ENCODE measurements at places on chromosomes 2 and 18.

- DNase-seq, result no peak
These were observed 414.5 kb downstream of the TNS1 start for GRCh38 chr2:217588266-217588665.

GRCh38 chr2:234626566-234627130 lies 129.8 kb upstream of the ARL4C start:
- DNase-seq, result no peak

- no peak for DNase-seq
These were observed 25.6 kb downstream of the DNPEP start for GRCh38 chr2:219362072-219362471.

DNA sequence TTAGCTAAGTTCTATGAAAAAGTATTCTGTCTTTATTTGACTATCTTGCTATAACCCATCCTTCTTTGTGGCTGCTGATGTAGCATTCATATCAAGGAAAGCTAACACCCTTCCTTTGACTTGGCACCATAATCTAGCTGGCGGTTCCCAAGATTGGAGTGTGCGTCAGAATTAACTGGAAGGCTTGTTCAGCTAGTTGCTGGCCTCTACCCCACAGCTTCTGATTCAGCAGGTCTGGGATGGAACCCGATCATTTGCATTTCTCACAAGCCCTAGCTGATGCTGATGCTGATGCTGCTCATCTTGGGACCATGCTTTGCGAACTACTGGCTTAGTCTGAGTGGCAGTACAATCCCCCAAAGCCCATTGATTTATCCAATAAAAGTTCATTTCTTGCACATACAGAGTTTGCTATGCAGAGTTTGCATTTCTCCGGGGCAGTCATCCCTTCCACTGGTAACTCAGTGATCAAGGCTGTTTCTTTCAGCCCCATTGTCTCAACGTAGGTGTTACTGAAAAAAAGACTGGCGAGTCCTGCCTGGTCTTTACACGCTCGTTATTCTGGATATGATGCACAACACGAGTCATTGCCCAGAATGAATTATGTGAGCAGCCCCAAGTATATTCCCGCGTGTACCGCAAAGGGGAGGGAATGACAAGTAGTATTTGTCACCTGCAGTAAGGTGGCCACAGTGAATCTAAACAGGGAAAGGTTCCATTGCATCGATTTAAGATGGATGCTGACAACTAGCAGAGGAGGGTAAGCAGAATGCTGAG lies 96.5 kb downstream of the ZNF532 start:
- DNase-seq, result no peak

DNA sequence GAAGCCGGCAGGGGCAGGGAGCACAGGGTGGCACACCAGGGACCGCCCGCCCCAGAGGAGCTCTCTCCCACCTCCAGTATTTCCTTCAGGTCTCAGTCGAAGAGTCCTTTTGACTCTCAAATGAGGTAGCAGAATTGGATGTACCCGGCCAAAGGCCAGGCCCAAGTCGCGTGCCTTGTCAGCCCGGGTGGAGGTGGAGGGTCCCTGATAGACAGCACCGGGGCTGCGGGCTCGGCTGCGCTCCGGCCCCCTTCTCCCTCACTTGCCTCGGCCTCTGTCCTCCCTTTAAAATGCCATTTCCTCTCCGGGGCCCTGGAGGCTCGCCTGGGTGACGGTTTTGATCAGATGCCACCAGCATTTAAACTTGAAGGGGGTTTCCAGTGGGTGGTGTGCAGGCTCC lies 198.9 kb upstream of the SOX11 start:
- no peak for DNase-seq

GRCh38 chr2:193584522-193584938 lies 1389.8 kb upstream of the TMEFF2 start:
- DNase-seq, result no peak

DNA sequence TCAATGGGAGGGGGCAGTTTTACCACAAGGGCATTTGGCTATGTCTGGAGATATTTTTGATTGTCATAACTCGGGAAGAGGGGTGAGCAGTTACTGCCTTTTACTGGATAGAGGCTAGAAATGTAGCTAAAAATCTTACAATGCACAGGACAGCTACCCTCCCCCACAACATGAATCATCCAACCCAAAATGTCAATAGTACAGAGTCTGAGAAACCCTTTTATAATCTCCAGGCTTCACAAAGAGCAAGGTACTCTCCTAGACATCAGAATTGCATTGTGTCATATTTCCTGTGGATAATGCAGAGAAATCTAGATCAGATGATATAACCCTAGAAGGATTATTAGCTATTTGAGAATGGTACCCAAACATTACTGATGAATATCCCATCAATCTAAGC lies 277.1 kb upstream of the NRP2 start:
- DNase-seq, result no peak

DNA sequence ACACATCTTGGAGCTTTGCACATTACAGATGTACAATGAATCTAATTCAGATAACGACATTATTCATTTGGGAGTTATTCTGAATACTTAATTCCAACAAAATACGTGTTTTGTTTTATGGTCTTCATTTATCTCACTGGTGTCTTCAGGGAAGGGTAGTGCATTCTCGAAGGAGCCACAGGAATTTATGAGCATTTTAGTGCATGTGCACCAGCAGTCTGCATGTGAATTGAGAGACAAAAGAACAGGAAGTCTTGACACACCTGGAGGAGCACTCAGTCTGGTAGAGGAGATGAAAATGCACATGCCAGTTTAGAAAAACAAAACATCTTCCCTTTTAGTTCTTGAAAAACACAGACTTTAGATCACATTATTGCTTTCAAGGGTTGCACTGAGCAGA lies 228.7 kb downstream of the LRATD1 start:
- no peak for DNase-seq

DNA sequence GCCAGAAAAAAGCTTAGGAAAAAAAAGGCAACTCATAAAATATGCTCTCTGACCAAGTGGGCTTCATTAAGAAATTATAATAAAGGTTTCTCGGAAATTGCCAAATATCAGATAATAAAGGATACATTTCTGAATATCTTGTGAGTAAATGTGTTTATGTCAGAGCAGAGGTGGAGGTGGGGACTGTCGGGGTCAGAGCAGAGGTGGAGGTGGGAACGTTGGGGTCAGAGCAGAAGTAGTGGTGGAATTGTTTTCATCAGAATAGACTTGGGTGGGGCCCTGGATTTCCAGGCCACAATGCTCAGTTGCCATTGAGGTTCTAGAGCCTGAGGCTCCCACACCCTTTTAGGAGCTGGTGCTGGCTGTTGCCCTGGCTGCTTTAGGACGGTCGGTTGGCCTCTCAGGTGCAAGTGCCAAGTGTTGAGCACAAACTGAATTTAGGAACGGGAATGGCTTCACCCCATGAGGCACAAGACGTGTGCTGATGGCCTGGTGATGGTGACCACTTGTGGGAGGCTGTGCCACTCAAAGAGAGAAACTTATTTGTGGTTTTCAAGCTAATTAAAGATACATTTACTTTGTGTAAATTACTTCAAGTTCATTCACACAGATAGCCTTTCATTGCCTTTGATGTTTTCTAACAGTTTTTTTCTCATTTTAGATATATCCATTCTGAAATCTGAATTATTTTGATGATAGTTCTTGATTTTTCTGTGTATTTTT lies 131.5 kb downstream of the ATP9B start:
- peak; percentile 15 for DNase-seq

DNA sequence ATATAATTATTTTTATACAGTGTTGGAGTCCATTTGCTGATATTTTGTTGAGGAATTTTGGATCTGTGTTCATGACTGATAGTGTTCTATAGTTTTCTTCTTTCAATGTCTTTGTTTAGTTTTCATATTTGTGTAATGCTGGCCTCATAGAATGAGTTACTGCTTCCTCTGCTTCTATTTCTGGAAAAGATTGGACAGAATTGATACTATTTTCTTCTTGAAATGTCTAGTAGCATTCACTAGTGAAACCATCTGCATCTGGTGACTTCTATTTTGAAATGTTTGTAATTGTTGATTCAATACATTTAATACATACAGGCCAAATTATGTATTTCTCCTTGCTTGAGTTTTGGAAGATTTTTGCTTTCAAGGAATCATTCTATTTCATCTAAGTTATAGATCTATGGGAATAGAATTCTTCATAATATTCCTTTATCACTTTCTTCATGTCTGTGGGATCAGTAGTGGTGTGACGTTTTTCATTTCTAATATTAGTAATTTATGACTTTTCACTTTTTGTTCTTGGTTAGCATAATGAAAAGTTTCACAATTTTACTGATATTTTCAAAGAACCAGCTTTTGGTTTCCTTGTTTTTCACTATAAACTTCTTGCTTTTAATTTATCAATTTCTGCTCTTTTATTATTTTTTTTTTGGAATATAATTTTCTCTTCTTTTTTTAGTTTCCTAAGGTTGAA lies 509.9 kb upstream of the VRK2 start:
- DNase-seq, result no peak

- no peak for DNase-seq
These were observed 9.2 kb downstream of the ADRA2B start for GRCh38 chr2:96106991-96107707.

DNA sequence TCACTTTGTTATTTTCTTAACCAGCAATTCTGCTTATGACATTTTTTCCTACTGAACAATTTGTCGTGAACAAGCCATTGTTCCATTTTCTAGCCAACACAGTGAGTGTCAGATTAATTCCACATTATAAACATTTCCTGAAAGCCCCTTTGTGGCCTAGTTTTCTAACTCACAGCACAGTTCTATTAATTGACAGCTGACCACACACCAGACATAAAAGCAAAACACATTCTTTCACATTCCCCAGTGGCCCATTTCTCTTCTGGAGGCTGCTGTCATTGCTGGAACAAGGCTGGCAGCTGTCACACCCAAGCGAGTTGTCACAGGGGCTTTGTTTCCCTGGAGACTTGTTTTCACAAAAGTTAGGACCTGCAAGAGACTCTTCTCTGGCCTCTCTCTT lies 50.7 kb downstream of the RNF152 start:
- no peak for DNase-seq

- no peak for DNase-seq
These were observed 35.4 kb upstream of the DNER start for GRCh38 chr2:229749779-229750178.

DNA sequence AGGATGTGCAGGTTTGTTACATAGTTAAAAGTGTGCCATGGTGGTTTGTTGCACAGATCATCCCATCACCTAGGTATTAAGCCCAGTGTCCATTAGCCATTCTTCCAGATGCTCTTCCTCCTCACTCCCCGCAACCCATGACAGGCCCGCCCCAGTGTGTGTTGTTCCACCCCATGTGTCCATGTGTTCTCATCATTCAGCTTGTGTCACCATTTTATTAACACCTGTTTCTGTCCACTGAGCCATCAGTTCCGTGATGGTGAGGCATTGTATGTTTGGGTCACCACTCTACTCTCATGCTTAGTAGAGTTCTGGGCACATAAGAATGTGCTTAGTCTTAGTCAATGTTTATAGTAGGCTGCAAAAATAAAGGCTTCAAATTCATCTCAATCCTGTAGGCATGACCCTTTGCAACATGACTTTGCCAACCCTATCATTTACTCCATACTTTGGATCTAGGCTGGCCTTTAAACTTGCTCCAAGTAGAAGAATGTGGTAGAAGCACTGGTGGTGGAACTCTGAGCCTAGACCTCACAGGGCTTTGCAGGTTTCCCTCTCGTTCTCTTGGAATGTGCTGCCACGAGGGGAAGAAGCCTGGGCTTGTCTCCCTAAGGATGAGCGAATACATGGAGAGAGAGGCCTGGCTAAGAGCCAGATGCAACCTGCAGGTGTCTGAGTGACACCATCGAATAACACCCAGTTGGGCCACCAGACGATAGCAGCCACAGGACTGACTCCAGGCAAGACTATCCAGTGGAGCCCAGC lies 161.5 kb downstream of the NAPG start:
- DNase-seq, result no peak

DNA sequence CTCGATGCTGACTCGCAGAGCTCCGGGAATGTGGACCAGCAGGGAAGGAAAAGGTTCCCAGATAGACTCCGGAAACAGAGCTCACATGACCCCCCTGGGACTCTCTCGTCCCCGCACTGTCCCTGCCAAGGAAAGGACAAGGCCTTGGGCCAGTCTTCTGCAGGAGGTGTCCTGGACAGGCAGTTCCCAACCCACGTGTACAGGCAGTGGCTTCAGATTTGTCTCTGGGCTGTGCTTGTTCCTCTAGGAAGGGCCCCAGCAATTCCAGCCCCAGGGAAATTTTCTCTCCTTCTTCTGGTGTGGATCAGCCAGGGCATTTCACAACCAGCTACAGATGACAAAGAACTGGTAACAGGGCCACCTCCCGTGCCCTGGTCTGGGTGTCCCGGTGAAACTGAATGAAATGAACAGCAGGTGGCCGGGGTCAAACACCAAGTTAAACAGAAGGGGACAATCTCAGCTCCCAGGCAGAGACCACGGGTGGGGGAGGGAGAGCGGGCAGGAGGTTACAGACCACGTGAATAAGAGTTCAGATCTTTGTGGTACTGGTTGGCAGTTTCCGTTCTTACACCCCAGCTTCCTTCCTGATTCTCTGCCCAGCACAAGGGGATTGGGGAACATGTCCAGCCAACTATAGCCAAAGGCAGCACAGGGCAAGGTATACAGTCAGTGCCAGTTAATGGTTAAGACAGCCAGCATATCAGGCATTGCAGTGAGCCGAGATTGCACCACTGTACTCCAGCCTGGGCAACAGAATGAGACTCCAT lies 52.2 kb upstream of the CAB39 start:
- peak; percentile 72 for DNase-seq

DNA sequence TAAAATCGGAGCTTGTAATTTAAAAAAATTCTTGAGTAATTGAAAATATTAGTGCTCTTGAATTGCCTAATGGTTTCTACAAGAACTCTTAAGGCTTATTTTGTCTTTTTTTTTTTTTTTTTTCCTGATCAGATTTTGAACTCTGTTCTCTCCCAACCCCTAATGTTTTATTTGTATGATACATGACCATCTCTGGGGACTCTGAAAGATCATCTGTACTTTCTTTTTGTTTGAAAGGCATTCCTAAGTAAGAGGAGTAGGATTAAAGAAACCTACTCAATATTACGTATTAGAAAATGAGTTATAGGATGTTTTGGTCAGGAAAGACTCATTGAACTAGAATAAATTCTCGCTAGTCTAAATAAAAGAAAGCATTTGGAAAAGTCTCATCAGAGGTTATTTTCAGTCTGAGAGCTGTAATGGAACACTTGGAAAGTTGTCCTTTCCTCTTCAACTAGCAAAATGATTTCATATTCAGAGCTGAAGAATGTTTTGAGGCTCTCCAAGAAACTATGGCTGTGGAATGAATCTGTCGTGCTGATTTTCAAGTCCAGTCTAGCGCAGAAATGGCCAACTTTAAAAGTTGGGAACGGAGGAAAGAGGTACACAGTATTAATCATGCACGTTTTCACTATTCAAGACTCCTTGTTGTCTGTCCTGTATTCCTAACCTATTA lies 182.7 kb downstream of the PRPF40A start:
- no peak for DNase-seq

DNA sequence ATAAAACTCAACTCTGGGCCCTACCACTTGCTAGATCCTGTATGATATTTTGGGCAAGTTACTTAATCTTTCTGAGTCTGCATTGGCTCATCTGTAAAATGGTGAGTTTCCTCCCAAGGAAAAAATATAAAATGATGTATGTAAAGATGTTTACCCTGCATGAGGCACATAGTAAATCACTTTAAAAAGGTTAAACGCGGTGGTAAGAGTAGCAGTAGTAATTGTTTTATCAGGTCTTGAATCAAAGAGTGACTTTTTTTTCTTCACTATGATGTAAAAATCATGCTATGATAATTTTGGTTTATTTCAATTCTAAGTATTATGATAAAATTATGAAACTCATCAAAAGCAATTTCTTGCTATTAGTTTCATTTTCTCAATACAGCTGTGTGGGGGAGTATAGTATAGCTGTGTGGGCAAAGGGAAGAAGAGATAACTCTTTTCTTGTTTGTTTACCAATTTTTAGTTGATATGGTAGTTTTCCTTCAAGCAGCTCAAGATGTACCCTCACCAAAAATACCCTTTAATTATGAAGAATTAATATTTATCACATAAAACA lies 10.7 kb downstream of the ARHGAP15 start:
- no peak for DNase-seq

- DNase-seq, result no peak
These were observed 57.8 kb upstream of the CCDC141 start for GRCh38 chr2:179107737-179108136.
